ENCODE measurements at places on chromosomes 2 and 18.

DNA sequence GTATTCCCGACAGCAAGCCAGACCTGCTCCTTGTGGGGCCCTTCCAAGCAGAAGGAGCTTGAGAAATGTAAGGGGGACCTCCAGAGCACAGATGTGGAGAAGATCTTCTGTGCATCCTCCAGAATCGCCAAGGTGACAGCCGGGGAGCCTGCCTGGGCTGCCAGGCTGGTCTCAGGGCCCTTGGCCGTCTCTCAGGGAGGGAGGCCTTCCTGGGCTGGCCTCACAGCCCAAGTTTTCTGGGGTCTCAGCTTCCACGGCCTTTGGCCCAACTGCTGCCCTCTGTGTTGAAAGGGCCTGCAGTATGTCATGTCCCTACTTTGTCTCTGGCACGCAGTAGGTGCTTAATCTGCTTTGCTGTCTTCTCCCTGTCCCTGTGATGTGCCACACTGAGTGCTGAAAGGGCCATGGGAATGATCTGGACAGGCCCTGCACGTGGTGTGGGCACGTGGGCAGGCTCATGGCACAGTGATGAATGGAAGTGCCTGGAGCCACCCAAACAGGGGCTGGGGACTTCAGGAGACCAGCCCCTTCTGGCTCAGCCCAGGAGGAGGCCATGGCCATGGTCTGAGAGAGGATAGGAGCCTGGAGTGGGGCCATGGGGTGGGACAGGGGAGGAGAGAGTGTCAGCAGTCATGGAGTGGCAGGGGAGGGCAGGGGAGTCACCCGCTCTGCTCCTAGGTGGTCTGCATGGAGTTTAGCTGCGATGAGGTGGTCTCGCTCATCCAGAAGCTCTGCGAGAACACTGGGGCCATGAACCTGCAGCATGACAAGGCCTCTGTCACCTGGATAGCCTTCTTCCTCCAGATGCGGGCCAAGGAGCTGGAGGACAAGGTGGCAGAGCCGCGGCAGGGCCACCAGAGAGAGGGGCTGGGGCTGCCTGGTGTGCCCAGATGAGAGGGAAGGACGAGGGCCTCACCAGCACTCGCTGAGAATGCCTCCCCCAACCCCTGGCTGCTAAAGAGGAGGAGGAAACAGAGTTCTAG, 35.4 kb downstream of the HJURP start:
- DNase-seq, result no peak

DNA sequence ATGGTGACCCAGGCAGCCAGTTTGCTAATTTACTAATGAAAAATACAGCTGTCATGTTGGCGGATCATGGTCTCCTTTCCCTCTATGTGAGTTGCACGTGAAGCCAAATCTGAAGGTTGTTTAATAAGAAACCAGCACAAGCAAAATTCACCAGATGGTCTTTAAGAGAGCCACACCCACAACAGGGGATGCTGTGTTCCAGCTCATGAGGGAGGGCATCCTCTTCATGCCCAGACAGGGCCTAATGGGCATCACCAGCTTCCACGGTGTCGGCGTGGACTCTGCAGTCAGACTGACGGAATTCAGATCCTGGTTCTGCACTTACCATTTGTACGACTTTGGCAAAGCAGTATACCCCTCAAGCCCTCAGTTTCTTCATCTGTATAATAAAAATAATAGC, 39.9 kb downstream of the TMEM247 start:
- DNase-seq, result no peak

DNA sequence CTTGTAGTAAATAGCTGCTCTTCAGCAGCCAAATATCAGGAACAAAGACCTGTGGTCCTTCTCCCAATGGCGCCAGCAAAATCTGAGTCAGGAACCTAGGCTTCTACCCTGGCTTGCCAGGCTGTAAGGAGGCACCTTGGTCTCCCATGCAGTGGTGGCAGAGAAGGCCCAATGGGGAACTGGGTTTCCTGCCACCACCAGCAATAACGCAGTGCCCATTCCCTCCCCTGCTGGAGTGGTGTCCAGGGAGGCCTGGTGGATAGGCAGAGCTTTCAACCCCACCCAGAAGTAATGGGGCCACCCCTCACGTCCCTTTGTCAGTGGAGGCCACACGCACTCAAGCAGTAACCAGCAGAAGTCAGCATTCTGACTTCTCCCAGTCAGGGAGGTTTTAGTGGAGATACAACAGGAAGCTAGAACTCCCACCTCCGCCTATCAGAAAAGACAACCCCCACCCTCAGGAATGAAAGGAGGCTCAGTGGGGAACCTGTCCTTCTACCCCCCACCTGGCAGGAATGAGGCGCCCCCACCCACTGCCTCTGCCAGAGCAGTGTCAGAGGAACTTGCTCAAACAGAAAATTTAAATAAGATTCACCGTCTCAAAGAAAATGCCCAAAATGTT, 132.4 kb downstream of the COPS8 start:
- DNase-seq, result no peak

DNA sequence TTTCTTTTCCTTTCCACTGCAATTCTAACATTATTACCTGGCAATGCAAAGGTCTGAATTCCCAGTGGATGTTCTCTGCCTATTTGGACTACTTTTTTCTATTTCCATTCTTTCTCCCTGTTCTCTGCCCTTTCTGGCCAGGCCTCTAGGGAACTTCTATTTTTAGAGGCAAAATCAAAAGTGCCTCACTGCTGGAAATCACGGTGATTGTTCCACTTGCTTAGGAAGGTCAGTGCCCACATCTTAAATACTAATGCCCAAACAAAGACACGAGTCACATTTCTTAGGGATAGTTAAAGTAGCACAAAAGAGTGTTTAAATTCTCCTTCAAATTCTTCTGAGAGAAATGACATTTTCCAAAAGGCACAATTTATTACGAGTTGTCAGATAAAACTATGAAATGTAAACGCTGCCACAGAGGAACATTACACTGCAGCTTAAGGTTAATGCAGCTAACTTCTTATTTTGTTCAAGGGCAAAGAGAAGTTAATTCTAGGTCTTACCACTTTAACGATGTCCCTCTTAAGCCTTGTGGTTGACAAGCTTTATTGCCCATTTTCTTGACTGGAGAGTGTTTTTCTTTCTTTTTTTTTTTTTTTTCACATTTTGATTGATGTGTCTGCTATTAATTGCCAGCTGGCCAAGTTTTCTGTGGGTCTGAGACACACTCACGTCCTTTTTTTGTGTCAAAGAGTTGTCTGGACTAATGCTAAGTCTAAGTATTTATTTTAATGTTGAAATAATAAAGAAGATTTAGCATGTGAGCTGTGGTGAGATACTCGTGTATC, 34.7 kb downstream of the ST6GAL2 start:
- DNase-seq, result no peak

DNA sequence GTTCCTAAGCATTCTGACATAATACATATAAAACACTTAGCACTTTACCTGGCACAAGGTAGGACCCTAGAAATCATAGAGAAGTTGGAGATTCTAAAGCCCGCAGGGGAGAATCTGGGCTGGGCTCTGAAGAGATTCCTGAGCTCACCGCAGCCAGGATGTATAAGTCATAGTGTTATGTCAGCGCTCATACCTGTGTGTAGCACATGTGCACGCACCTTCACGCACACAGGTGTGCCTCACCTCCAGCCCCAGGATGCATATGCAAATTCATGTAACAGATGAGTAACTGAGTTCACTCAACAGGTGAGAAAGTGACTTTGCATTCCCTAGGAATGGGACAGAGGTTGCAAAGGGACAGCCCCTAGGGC, 7.9 kb upstream of the SDC1 start:
- DNase-seq, result no peak

DNA sequence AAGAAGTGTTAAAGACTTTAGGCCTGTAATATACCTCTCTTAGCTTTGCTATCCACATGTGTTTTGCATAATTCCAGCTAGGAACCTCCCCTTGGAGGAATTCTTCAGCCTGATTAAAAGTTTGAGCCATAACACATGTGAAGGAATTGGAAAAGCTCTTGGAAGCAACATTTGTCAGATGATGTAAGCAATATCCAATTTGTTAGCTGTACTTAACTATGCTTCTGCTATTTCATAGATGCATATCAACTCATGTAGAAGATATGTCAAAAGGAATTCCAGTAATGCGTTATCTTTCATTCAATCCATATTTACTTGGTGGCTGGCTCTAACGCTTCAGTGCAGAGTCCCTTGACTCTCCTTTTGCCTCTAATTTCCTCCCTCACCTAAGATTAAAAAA, 46.2 kb downstream of the PKP4 start:
- DNase-seq, result no peak

DNA sequence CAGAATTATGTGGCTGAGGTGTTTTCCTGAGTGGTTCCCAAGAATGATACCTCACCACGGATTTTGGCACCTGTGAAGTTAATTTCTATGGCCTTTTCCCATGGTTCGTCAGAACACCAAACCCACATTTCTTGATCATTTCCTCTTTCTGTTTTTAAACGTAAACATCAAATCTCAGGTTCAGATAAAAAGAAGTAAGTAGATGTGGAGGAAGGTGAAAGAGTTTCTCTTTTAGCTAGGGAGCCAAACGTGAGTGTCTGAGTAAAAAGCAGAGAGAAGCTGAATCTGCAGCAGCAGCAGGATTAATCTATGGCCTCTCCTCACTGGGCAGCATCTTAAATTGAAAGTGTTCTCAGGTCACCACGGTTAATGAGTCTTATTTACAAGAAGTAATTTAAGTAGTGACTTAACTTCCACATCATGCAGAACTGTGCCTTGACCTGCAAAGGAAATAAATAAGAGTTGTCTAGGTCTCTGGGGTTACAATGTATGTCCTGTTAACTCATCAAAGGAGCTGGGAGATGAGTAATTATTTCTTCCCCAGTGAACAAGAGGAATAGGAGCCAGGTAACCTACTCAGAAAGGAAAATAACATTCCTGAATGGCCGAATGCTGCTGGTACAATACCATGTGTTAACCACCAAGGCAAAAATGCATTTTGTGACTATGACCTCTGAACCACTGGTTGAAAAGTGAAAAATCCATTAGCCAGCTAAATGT, 139.6 kb upstream of the NETO1 start:
- no peak for DNase-seq

- DNase-seq, result no peak
Observed at GRCh38 chr2:239804161-239805042, 220.7 kb downstream of the NDUFA10 start.

DNA sequence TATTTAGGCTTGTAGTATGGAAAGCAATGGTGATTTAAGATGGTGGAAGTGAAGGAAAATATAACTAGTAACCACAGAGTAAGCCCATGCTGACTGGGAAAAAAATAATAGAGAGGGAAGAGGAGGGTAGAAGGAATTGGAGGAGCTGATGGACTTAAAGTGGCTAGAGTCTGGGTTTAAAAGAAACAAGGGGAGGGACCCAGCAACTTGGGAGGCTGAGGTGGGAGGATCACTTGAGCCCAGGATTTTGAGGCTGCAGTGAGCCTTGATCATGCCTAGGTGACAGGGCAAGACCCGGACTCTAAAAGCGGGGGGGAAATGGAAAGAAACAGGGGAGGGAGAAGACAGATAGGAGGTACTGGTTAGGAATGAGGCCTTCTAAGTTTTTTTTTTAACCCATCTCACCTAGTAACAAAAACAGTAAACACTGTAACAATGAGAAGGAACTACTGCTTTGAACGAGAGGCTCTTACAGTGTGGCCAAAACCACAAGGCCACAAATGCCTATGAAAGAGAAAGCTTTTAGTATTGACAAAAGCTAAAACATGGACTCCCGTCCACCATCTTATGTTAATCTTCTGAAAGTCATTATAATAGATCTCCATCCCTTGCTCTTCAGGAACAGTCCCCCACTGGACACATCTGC, 26.6 kb downstream of the METTL8 start:
- DNase-seq, result peak; percentile 2

DNA sequence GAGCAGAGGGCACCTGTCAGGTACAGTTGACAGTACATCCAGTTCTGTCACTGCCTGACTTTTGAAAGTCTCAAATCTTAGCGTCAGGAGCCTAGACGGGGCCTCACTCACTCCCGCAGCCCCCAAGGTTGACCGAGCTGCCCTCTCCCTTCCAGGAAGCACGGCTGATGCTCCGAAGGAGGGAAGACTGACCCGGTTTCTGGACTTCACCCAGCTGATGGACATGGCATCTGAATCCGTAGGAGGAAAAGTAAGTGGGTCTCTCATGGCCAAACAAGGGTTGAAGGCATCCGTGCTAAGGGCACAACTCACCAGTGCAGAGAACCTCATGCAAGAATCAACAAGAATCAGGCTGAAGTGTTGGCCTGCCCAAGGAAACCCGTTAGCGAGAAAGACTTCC, 12.9 kb downstream of the ALLC start:
- DNase-seq, result no peak

GRCh38 chr2:54306556-54306955, 50.5 kb upstream of the TSPYL6 start:
- no peak for DNase-seq

DNA sequence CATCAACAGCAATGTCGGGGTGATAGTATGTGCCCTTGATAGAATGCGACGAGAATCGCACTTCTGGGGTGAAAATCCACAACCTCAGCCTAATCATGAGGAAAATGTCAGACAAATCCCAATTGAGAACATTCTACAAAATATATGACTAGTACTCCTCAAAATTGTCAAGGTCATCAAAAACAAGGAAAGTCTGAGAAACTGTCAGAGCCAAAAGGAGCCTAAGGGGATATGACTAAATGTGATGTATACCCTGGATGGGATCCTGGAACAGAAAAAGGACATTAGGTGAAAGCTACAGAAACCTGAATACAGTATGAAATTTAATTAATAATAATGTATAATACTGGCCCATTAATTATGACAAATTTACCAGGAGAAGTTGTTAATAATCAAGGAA, 7.6 kb upstream of the CACNB4 start:
- DNase-seq, result no peak

- no peak for DNase-seq
Observed at GRCh38 chr2:238695538-238695937, 152.3 kb upstream of the TWIST2 start.

GRCh38 chr2:184504252-184504651, 94.1 kb upstream of the ZNF804A start:
- no peak for DNase-seq

- no peak for DNase-seq
Observed at GRCh38 chr2:218381916-218382366, at the start of gene SLC11A1. Gene SLC11A1 (plus strand): TSS chr2:218382273. CDS start chr2:218382369, 96 bp downstream.

- no peak for DNase-seq
Observed at GRCh38 chr2:31440764-31441163, 26.2 kb upstream of the XDH start.

- no peak for DNase-seq
Observed at GRCh38 chr2:214220251-214220650, 190.6 kb upstream of the VWC2L start.

- no peak for DNase-seq
Observed at GRCh38 chr2:120677696-120678247, 57.9 kb upstream of the GLI2 start.

Measured in central memory CD4-positive, alpha-beta T cell (primary cell).